ENCODE measurements at places on chromosomes 13 and 19.

GRCh38 chr19:17398902-17399527 lies 5.0 kb upstream of the CCDC194 start:
- no peak for DNase-seq

DNA sequence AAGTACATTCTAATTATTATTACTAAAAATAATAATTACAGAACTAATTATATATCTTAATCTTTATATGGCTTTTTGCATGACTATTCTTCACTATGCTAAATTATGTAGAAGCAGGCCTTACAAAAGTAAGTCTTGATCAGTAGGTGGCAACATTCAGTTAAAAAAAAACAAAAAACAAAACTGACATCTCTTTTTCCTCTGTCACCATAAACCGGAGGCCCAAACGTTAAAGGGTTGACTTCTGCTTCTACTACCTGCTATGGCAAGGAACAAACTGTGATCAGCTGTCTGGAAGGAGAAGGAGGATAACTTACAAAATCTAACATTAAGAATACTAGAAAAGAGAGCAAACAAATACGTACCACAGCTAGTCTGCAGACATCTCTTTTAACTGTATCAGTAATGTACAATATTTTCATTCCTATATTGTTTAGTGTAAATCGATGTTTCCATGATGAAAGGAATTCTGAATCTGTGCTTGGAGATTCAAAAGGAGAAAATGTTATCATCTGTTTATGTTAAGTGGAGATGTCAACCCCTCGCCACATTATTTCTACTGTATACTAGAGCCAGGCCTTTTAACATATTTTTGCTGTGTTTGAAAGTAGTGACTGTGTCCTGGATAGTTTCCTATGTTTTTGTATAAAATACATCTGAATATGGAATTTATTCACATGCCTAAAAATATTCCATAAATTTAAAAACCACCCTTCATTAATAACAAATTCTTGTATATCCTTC lies 1525.4 kb downstream of the SLITRK1 start:
- DNase-seq: no peak

DNA sequence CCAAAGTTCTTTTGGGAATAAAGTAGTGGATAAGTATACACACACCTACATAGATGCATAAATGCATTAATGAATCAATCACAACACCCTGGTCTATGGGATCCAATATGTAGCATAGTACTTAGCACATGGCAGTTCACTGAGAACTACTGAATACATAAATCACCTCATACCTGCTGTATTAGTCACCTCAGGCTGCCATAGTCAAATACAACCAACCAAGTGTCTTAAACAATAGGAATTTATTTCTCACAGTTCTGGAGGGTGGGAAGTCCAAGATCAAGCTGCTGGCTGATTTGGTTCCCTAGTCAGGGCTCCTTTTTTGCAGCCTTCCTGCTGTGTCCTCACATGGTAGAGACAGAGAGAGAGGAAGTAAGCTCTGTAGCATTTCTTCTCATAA lies 228.2 kb downstream of the NHLRC3 start:
- DNase-seq: no peak

DNA sequence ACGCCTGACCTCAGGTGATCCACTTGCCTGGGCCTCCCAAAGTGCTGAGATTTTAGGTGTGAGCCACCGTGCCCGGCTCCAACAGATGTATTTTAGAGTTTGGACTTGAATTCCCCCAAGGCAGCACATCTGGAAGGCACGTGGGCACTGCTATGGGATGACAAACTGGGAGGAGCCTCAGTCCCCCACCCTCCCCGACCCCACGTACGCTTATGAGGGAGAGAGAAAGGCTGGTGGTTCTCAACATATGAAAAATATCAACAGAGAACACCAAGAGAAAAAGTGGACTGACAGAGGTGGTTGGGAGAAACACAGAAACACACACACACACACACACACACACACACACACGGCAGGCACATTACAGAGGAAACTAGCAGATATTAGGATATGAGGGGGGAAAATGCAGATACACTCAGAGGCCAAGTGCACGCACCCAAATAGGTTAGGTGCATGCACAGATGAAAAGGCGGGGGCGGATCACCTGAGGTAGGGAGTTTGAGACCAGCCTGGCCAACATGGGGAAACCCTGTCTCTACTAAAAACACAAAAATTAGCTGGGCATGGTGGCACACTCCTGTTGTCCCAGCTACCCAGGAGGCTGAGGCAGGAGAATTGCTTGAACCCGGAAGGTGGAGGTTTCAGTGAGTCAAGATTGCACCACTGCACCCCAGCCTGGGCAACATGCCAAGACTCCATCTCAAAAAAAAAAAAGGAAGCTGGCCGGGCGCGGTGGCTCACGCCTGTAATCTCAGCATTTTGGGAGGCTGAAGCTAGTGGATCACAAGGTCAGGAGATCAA lies 3.2 kb downstream of the STX10 start:
- no peak for DNase-seq
